ENCODE measurements at places on chromosomes 4 and X.
A peak's percentile ranks its signal among the peaks of the same experiment; 100 is the strongest.

DNA sequence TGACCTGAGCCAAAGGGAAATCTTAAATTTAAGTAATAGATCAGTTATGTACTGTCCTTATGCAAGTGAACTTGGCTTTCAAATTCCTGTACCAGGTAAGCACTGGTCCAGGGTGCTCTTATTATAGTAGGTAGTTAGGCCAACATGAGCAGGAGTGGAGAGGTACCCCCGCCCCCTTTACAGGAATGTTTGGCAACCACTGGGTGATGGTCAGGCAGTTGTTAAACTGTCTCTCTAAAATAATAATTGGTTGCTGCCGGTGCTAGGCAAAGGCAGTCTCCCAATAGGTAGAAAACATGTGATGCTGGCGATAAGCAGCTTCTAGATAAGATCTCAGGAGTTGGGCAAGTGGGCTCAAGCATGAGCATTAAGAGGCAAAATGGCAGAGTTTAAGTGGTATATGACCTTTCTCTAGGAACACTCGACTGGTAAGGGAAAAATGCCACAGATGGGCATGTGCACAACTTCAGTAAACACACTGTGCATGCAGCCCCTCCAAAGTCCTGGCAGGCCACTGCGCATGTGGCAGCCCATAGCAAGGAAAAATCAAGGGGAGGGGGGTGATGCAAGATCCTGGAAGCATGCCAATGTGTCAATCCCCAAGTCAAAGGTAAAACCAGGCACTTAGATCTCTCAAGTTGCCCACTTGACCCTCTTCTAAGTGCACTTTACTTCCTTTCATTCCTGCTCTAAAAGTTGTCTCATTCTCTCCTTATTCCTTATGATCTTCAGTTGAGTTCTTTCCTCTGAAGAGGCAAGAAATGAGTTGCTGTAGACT, 1239.7 kb downstream of the C4orf33 start:
- no peak for DNase-seq

GRCh38 chr4:74054483-74055047, 16.1 kb upstream of the CXCL3 start:
- no peak for DNase-seq

DNA sequence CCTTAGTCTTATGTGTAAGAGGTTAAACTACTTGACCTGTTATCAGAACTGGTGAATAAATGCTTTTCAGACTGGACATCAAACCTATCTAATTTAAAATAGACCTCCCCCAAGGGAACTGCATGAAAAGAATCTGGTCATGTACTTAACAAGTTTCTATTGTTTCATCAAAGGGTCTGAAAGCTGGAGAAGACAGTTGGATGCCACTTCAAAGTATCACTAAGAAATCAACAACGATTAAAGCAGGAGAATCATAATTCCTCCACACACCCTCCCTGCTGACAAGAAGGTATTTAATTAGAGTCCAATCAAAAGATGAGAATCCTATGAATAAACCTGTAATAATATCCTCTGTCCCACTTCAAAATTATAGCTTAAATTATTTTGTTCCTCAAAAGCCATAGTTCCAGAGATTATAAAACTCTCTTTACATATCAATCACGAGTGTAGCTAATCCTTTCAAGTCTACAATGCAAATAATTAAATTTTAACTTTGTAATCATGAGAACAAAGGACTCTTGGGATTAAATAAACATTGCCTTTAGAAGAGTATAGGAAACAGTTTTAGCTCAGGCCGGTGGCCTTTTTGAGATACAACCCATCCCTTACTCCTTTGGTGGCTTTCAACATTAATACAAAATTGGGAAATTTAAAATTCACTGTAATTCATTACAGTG, 35.1 kb downstream of the TSPAN5 start:
- DNase-seq, result no peak

DNA sequence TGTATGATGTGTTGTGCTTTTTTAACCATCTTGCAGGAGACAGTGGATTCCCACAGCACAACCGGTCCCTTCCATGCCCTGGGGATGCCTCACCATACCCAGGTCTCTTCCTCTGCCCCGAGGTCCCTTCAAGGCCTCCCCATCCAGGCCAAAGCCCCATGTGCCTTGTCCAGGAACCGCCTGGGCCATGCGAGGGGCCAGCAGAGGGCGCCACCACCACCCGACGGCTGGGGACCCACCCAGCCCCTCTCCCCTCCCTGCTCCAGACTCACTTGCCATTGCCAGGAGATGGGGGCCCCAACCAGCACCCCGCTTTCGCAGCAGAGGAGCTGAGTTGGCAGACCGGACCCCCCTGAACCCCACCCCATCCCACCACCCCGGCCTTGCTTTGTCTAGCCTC, 485.5 kb downstream of the TRAM1L1 start:
- no peak for DNase-seq

DNA sequence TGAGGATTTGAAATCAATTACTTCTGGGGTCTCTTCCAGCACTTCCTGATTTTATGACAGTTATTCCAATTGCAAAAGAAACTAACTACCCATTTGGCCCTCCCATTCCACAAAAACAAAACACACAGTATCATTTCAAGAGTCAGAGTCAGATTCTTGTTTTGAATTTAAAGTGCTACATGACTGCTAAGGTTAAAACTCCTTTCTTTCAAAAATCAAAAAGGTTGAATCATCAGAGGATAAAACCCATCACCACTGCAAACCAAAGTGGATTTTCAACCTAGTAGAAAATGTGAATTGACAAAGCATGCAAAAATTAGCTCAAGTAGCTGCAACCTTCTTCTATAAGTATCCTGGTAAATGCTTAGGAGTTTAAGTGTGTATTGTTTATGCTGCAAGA, 67.4 kb downstream of the DHX15 start:
- DNase-seq, result no peak

GRCh38 chrX:147736045-147736444, 175.7 kb upstream of the FMR1 start:
- no peak for DNase-seq

DNA sequence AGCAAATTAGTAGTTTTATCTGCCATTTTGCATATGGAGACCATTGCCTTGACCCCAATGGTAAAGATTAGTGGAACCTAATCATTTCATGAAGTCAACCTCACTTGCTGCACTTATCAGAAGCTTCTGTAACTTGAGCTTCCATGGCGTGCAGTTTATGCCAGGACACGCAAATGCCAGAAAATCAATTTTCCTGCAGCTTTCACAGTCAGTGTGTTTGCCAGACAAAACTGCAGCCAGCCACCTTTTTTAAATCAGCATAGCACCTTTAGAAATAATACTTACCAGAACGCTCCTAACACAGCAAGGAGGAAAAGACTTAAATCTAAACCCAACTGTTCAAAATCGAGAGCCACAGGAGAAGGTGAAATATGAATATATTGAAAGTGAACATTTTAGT, 265.3 kb downstream of the GRIA3 start:
- no peak for DNase-seq

DNA sequence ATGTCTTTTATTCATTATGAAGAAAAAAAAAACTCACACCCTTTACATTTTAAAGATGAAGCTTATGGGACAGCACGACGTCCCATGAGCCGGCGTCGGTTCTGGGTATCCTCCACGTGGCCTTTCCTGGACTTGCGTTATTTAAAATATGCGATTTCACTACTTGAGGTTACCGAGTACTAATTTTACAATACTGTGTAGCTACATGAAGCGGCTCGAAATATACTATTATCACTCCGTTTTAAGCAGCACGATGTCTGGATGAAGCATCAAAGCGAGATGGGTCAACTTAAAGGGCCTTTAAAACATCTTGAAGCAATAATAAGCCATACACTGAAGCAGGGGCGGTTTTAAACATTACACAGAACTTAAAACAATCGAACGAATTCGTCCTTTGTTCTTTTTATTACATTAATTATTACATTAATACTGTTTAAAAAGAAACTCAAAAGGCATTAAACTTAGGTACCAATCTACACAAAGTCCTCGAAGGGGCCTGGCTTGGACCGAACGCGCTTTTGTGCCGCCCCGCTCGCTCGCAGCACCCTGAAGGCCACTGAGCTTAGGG, 1.4 kb upstream of the KLF3 start:
- DNase-seq, result no peak

DNA sequence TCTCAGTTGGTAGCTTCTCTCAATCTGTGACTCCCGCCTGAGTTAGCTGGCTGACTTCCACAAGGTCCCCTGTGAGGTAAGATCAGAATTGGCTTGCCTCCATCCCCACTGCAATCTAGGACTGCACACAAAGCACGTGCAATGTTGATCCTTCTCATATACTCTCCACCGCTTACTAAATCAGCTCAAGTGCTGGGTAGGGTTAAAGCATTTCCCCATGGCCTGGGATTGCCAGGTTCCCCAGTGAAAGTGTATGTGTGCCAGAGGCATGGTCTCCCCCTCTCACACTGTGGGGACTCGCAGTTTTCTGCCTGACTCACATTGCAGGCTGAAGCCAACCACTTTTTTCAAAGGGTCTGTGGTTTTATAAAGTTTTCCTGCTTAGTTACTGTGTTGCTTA, 886.9 kb downstream of the FAM133A start:
- no peak for DNase-seq

DNA sequence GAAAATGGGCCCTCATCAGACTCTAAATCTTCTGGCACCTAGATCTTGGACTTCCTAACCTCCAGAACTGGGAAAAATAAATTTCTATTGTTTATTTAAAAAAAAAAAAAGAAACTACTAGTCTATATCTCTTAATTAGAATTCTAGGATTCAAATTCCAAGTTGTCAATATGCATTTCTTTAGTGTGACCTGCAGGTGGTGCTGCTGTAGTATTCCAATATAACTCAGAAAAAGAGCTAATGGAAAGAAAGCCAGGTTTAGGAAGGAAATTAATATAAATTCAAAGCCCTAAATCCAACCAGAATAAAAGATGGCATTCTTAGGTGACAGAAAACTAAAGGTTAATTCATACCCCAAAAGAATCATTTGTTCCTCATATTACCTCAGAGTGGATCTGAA, 80.0 kb upstream of the NALF2 start:
- peak; percentile 0 for DNase-seq

DNA sequence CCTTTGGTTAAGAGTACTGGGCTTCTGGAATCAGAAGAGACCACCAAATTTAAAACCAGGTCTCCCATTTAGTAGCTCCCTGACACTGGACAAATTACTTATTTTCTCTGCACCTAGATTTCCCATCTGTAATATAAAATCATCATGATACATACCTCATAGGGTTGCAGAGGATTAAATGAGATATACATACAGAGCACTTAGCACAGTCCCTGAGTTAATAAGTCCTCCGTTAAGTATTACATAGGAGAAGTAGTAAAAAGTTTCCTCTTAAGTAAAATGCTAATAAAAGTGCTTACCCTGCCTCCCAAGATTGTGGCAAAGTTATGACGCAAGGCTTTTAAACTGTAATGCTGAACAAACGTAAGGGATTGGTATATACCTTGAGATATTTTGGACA, 539 bp upstream of the CHIC1 start:
- no peak for DNase-seq

DNA sequence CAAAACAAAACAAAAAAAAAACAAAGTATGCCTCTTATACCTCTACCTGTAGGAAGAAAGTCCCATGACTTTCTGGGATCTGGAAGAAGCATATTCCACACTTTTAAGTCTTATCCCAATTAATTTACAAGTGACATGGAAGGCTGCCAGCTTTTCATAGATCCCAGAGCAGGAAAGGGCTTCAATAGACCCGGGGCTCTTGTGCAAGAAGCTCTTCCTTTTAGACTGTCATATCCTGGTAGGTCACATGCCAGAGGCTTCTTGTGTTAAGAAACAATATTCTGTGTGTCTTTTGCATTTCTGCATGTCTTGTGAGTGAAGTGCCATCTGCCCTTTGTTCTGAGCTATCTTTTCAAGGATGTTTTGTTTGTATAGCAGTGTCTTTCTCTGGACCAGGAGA, 84.4 kb upstream of the PHOX2B start:
- DNase-seq, result peak; percentile 5

DNA sequence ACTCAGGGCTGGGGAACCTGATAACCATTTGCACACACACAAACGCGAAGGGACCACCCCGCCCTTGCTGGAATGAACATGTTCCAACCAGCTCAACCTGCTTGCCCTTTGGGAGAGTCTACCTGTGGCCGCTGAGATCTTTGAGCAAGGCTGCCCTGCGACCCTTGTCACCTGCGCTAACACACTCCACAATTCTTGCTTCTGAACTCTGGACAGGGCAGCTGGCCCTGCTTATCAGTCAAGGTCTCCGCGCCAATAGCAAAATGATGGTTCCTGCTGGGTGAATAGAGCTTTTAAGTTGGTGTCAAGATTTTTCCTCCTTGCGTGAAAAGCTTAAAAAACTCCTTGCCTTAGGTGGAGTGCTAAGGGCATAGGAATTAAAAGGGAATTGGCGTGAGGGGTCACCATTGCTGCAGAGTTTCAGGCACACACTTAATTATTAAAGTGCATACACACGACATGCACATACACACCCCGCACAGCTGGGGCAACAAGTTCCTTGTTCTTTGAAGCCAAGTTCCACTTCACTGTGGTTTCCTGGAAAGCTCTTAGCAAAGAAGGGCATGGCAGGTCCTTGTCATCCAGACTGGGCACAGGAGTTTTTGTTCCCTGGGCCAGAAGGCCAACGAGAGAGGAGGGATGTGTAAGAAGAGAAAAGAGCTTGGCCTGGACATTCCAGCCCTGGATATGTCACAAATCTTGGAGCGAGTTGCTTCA, 207.7 kb downstream of the STIM2 start:
- peak; percentile 79 for DNase-seq

All from inflammatory macrophage treated with lipopolysaccharide for 1 hour (primary cell).